ENCODE measurements at places on chromosomes 3 and 15. TPM values are rescaled to one million over a fixed set of nuclear protein-coding genes. Genes with fewer than 3 reads are reported as not detected.

DNA sequence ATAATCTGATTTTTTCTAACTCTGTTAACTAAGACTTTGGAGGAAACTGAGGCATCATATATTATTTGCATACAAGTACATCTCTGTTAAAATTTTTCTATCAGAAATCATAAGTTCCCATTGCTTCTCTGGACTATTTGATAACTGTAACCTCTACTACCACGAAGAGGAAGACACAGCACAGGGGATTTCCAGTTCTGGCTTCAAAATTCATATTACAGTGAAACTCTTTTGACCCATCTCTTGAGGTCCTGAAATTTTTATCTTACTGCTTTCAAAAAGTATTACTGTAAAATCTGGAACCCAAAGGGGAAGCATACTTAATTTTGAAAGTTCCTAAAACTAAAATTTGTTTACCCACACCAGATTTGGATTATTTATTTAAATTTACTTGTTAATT lies 4.2 kb downstream of the PLSCR1 start:
- no peak overlapping the region for H3K4me3 ChIP-seq
- no peak for DNase-seq
- H3K36me3 ChIP-seq: peaks cover 7% of the 10 kb centered on the region
- no peaks in the 10 kb centered on the region for H3K27me3 ChIP-seq
- peaks cover 3% of the 10 kb centered on the region for H3K4me1 ChIP-seq
- no peak overlapping the region for H3K27ac ChIP-seq

The STRC gene
- polyA plus RNA-seq: 1.6 TPM

GRCh38 chr3:127707851-127708411 lies 35.2 kb downstream of the ABTB1 start:
- peak; percentile 78 for DNase-seq
- H3K36me3 ChIP-seq: peaks cover 9% of the 10 kb centered on the region
- no peaks in the 10 kb centered on the region for H3K27me3 ChIP-seq

The SLC9C1 gene
- polyA plus RNA-seq: 0.33 TPM

The GOLGA6A gene
- 0.31 TPM for polyA plus RNA-seq

The GALNT15 gene
- 1.1 TPM for polyA plus RNA-seq

GRCh38 chr15:89321521-89322410 lies 12.9 kb downstream of the POLG start:
- H3K36me3 ChIP-seq: peaks cover 93% of the 10 kb centered on the region
- no peak overlapping the region for H3K27ac ChIP-seq
- H3K4me1 ChIP-seq: no peaks in the 10 kb centered on the region
- no peak for DNase-seq
- H3K27me3 ChIP-seq: no peaks in the 10 kb centered on the region

The ROPN1 gene
- polyA plus RNA-seq: not detected
